Kidney (tissue), 22 donors: ENCODE measurements at places on chromosomes 12 and 14. TPM values are rescaled to one million over a fixed set of nuclear protein-coding genes. Genes with fewer than 3 reads are reported as not detected.
A peak's percentile ranks its signal among the peaks of the same experiment; 100 is the strongest.

GRCh38 chr12:104285740-104286515, 17.6 kb upstream of the EID3 start:
- no peak for DNase-seq

GRCh38 chr14:80587096-80587724, 354.3 kb downstream of the CEP128 start:
- peak; percentile 37 for DNase-seq

The DLGAP5 gene
- not detected for polyA plus RNA-seq

The CLEC9A gene
- polyA plus RNA-seq = not detected

The TEX52 gene
- not detected for polyA plus RNA-seq

DNA sequence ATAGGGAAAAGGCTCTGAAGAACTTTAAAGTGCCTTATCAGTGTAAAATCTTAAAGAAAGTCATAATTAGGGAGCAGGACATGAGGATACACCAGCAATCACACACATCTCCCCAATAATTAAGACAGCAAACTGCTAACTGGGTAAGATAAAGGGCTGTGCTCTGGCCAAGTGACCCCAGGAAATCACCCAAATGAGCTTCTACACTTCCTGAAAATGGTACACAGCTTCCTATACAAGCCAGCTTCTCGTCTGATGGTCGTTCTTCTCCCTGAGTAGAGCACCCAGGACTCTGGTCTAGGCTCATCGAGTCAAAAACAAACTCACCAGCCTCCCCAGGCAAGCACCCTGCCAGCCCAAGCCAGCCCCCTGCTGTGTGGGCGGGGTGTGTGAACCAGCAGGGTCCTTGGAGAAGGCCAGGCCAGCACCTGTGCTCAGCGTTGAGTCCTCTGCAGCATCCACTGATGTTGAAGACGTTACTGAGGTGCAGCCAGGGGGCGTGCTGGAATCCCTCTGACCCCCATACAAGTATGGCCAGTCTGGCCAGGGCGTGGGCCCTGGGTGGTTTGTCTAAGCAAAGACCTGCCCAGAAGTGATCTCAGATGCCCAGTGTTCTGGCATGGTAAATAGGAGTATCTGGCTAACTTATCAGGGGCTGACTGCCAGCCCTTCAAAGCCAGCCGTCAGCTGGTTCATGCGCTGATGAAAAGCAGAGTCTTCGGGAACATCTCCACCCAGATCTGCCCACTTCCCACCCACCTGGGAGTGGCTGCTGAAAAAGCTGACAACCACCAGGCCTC, 41.4 kb downstream of the ACTN1 start:
- peak; percentile 64 for DNase-seq

DNA sequence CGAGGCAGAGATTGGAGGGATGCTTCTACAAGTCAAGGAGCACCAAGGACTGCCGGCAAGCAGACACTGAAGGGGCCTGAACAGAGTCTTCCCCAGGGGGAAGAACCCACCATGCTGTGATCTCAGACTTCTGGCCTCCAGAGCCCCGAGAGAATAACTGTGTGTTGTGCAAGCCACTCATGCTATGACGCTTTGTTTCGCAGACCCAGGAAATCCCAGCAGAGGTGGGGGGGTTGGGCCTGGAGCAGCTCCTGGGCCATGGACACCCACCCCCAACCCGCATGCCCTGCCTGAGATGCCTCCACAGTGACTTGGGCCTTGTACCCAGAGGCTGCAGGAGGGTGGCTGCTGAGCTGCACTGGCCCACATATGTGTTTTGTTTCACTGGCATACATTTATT, 31.2 kb downstream of the ARL6IP4 start:
- DNase-seq = no peak

DNA sequence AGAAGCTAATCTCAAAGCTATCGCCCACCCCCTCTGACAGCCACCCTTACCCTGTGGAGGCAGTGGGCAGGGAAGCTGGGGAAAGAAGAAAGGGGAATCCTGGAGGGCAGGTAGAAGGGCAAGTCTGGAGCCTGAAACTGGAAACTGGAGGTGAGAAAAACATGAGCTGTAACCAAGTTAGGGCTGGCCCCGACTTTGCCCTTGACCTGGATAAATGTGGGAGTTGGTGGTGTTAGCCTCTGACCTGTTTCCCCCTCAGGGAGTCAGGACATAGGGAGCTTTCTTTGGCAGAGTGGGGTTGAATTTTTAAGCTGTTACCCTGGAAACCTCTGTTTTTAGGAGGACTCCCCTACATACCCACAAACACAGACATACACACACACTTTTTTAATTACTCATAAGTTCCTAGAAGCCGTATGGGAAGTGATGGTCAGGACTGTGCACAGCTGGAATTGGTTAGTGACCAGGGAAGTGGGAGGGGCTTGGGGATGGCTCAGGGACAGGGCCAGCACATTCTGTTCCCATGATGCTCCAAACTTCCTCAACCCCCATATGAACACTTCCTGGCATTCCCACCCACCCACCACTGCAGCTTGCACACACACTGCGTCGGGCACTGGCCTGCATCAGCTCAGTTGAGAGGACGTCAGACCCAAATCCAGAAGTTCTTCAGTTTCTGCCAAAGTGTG, 5.0 kb upstream of the MMP19 start:
- peak; percentile 76 for DNase-seq

GRCh38 chr12:68529466-68529865, 81.2 kb upstream of the RAP1B start:
- no peak for DNase-seq

GRCh38 chr14:25753130-25753529, 703.2 kb upstream of the STXBP6 start:
- no peak for DNase-seq

The CLEC4E gene
- polyA plus RNA-seq = 0.88 TPM

The RPS6KL1 gene
- polyA plus RNA-seq = 3.7 TPM

- no peak for DNase-seq
Observed at GRCh38 chr14:73788317-73788598, 63.4 kb upstream of the PTGR2 start.

GRCh38 chr12:70543444-70543843, 93.8 kb downstream of the PTPRB start:
- no peak for DNase-seq

GRCh38 chr14:68264260-68264569, 444.6 kb downstream of the RAD51B start:
- DNase-seq = no peak

The ENDOU gene
- polyA plus RNA-seq = 0.28 TPM

- no peak for DNase-seq
Observed at GRCh38 chr12:124640056-124640455, 72.6 kb upstream of the NCOR2 start.

DNA sequence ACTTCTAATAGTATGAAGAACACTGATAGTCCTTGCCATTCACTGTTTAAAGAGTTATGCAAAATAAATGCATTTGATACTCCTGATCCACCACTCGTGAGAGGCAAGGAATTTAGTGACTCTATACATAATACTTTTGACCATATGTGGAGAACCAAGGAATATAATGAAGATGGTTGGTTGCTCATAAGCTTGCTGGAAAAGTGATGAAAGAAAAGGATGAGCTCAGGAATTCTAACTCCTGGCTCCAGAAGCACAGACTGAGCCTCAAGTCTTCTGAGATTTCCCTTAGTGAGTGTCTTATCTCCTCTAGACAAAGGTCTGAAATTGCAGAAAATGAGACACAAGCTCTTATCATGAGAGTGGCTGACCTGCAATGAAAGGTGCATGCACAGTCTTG, 57.1 kb upstream of the KRAS start:
- no peak for DNase-seq

The KSR2 gene
- 0.34 TPM for polyA plus RNA-seq

DNA sequence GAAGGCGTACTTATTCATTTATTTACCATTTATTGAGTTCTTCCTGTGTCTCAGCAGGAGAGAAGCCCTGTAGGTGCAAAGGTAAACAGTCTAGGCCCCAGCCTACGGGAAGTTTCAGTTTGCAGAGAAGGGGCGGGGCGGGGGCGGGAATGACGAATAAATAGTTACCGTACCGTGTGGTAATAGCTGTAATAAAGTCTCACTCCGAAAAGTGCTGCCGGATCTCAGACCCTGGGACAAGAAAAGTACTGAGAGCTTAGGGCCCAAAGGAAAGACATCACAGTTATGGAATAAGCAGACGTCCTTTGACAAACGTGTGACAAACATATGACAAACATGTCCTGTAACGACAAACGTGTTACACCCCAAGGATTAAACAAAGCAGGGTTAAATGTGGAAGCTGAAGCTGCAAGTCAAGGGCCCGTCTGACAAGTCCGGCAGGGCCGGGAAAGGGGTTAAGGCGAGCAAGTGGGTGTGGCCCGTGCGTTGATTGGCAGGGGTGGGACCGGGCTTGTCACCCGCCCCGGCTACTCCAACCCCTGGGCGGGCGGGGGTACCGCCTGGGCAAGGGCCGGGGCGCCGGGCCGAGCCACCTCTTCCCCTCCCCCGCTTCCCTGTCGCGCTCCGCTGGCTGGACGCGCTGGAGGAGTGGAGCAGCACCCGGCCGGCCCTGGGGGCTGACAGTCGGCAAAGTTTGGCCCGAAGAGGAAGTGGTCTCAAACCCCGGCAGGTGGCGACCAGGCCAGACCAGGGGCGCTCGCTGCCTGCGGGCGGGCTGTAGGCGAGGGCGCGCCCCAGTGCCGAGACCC, at the start of gene LRP10:
TSS of gene LRP10 (plus strand) at position 517 of the 809 bp plus-strand sequence. CDS start 564 bp downstream, outside the sequence.
- DNase-seq = peak; percentile 97

The TESPA1 gene
- not detected for polyA plus RNA-seq

The MLXIP gene
- 10.9 TPM for polyA plus RNA-seq

The ERP27 gene
- 35.3 TPM for polyA plus RNA-seq

GRCh38 chr14:99576304-99576703, 27.7 kb downstream of the CCDC85C start:
- no peak for DNase-seq

DNA sequence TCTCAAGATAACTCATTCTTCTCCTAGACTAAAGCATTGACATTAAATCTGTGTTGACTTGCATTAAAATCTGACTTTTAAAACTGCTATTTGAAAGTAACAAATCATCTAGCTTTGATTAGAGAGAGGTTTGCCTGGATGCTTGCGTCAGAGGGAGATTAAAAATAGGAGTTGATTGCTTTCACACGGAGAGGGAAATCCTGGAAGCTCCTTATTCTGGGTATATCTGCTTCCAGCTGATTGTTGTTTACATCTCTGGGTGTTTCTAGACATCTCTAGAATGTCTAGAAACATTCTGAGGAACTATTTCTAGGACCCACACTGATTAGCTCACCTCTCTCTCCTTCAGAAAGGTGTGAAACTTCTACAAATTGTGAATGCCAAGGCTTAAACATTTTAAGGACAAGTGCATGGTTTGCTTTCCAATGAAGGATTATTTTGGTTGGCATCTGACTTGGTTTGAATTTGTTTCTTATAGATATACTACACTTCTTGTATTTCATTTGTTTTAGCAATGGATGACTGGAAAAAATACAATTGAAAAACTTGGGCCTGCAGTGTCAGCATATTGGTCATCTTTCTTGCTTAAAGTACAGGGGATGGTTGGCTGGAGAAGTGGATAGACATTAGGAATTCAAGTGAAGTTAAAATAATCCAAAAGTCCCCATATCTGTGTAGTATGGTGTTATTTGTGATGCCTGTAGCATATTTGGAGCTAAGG, 2.1 kb downstream of the DIP2B start:
- DNase-seq = no peak

DNA sequence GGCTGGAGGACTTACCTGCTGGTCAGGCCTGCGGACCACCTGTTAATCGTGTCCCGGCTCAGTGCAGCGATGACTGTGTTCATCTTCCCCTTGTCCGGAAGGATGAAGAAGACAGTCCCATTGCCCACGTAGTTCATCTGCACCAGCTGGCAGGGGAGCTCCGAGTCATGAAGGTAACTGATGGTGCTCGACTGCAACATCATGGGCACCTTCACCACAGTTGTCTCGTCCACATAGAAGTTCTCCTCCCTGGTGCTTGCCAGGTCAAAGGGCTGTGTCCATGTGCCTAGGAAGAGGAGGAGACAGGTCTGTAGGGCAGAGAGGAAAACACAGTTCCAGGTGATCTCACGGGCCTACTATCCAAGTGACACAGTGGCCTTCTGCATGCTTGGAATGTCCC, 13.4 kb downstream of the SERPINA6 start:
- no peak for DNase-seq

The SYCP3 gene
- polyA plus RNA-seq = 0.54 TPM

- DNase-seq = no peak
Observed at GRCh38 chr14:24844011-24844410, 205.9 kb downstream of the STXBP6 start.

DNA sequence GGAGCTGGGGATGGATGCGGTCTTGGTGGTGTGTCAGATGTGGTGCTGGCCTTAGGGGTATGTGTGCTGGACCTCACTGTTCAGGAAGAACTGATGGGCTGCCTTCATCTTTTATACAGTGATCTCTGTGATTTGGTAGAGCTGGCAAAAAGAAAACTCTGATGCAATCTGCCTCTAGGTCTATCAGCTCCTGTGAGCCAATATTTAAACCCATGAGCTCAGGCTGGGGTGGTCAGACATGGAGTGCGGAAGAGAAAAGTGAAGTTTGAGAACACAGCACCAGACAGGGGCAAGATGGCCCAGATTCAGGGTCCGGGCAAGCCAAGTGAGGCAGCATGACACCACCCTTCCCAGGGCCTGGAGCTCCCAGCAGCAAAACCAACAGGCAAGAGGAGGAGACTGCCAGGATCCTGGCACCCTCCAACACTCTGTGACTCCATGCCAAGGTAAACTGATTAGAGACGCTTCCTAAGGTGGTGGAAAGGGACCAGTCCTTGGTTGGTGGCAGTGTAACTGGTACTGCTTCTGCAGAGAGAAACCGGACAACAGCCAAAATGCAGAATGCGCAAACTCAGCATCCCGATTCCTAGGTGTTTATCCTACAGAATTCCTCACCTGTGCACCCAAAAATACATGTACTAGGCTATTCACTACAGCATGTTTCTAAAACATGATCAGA, 82.3 kb downstream of the CHGA start:
- DNase-seq = no peak

GRCh38 chr12:78697817-78698415, 166.7 kb upstream of the SYT1 start:
- DNase-seq = no peak

GRCh38 chr12:10165421-10165820, 6.5 kb downstream of the OLR1 start:
- DNase-seq = no peak

DNA sequence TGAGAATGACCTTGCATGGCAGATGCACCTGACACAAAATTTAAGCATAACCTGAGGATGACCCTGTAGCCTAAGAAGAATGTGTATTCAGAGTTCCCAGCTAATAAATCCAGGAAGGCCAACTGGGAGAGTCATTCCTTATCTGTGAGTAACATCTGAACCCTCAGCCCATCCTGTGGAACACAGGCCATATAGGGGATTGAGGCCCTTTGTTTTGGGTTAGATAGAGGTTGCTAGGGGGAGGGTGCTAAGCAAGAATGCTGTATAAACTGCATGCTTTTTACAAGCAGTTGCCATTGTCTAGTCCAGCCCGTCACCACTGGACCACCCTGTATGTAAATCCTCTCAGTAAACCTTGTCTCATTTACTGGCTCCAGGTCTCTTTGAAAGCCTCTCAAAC, 77.0 kb downstream of the BICD1 start:
- no peak for DNase-seq

DNA sequence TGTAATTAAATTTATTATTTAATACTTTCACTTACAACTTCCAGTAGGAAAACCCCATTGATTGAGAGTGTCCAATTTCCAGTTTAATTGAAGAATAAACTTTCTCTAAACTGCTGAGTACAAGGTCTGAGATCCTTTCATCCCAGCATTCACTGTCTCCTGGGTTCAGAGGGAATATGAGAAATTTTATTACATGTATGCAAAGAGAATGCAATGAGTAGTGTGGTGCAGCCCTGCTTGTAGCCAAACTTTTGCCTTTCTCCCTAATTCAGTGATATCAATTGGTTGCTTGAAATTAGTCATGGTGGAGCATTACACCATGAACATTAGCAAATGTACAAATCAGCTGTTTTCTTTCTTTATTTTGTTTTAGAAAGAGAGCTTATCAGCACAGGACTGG, 780.6 kb upstream of the MDGA2 start:
- DNase-seq = no peak
